Liver (tissue), 10 donors: ENCODE measurements at places on chromosomes 4 and X. TPM values are rescaled to one million over a fixed set of nuclear protein-coding genes. Genes with fewer than 3 reads are reported as not detected.

DNA sequence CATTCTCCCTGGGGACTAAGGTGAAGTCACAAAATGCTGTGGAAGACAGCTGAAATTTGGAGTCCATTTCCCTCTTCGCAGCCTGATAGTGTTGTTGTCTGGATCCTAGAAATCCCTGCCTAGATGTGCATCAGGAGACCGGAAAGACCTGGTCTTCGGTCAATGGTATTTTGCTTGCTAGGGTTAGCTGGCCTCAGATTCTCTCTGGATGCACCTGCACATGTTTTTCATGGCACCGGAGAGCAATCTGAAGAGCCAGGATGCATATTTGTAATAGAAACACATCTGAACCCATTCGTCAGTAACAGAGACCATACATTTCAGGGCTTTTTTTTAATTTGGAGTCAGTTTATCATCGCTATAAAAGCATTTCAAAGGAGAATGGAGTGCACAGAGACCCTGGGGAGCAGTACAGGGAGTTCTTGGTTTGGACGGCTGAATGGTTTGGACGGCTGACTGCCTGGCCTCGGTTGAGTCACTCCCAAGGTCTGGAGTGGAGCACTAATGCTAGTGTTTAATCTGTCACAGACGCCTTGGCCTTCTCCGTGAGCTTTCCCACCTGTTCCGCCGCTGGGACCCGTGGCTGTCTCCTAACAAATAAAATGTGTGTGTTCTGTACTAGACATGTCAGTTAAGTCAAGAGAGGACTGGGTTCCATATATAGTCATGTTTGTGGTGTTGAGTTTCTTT, 7.5 kb upstream of the PDLIM3 start:
- DNase-seq = no peak

DNA sequence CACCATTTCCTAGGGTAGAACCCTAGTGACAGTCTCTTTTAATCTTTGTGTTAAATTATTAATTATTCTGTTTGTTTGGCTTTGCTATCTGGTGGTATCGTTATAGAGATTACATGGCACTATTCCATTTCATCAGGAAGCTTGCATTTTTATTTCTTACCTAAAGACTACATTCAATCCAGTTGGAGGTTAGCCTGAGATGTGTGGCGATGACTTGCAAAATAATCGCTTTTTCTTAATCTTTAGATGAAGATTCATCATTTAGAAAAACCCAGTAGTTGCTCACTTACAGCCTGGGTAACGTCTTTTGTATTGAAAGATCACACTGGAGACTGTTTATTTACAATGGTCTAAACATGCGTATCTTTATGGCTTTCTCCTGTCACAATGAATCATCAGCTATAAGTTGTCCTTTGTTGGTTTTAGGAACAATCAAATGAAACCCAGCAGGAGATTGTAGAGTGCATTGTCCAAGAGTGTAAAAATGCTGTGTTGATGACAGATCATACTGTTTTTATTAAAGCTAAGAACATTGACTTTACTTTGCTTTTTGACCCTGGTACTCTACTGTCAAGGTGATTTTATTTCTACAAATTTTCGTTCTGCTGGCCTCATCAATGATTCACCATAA, 281.7 kb upstream of the PITX2 start:
- no peak for DNase-seq

GRCh38 chrX:65643531-65644052, 23.9 kb upstream of the MSN start:
- no peak for DNase-seq

DNA sequence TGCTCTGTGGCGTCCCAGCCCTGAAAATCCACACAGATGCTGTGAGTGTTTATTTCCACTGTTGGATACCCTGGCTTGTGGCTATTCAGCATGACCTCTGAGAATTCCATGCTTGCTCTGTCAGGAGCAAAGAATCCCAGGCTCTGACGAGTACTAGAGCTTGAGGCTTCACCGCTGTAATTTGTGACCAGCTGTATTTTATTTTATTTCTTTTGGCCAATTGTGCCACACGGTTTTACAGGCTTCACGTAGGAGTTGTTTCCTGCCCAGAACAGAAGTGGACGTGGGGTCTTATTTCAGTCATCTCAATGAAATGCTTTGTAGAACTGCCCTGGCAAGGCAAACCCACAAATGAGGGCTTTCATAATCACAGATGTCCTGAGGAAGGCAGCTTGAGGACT, 69.4 kb upstream of the CLDN34 start:
- no peak for DNase-seq

- no peak for DNase-seq
Observed at GRCh38 chr4:1053080-1053661, 41.7 kb downstream of the FGFRL1 start.

GRCh38 chr4:120636120-120636630, 286.4 kb downstream of the PRDM5 start:
- no peak for DNase-seq

GRCh38 chr4:182354867-182355266, 111.7 kb downstream of the TENM3 start:
- no peak for DNase-seq

GRCh38 chr4:106366026-106366425, 2.6 kb downstream of the GIMD1 start:
- no peak for DNase-seq

USP11 gene
- total RNA-seq = 11.8 TPM

KLKB1 gene
- 73.7 TPM for total RNA-seq

CHRDL1 gene
- total RNA-seq = 2.1 TPM

YIPF7 gene
- not detected for total RNA-seq
